ENCODE measurements at places on chromosomes 5 and 9. TPM values are rescaled to one million over a fixed set of nuclear protein-coding genes. Genes with fewer than 3 reads are reported as not detected.

PAPPA gene
- 0.78 TPM for total RNA-seq

PCDHGA3 gene
- total RNA-seq = 0.04 TPM

EQTN gene
- 0.23 TPM for total RNA-seq

FAM174A gene
- 32.7 TPM for total RNA-seq

TCF7 gene
- 2.2 TPM for total RNA-seq

GABBR2 gene
- not detected for total RNA-seq

TIFAB gene
- total RNA-seq = not detected

HARS2 gene
- 27.2 TPM for total RNA-seq

IL3 gene
- not detected for total RNA-seq

PTGS1 gene
- 18.6 TPM for total RNA-seq

B4GALT1 gene
- 82.0 TPM for total RNA-seq

OTP gene
- not detected for total RNA-seq

HAPLN1 gene
- not detected for total RNA-seq

ECSCR gene
- total RNA-seq = not detected

PRDM9 gene
- total RNA-seq = not detected

AHRR gene
- 0.94 TPM for total RNA-seq

ACTBL2 gene
- total RNA-seq = 0.04 TPM

IFNB1 gene
- not detected for total RNA-seq

BRIX1 gene
- total RNA-seq = 31.2 TPM

PCDHB3 gene
- under 0.01 TPM for total RNA-seq

HCN1 gene
- total RNA-seq = not detected

MYOT gene
- not detected for total RNA-seq

AK1 gene
- total RNA-seq = 34.4 TPM

GPR150 gene
- total RNA-seq = 0.47 TPM

GRM6 gene
- total RNA-seq = not detected

ZNF608 gene
- 0.95 TPM for total RNA-seq

PCDHA9 gene
- total RNA-seq = not detected
